ENCODE measurements at places on chromosomes 11 and 22.
A peak's percentile ranks its signal among the peaks of the same experiment; 100 is the strongest.

GRCh38 chr11:30938810-30939209 lies 352.7 kb upstream of the MPPED2 start:
- DNase-seq, result no peak

DNA sequence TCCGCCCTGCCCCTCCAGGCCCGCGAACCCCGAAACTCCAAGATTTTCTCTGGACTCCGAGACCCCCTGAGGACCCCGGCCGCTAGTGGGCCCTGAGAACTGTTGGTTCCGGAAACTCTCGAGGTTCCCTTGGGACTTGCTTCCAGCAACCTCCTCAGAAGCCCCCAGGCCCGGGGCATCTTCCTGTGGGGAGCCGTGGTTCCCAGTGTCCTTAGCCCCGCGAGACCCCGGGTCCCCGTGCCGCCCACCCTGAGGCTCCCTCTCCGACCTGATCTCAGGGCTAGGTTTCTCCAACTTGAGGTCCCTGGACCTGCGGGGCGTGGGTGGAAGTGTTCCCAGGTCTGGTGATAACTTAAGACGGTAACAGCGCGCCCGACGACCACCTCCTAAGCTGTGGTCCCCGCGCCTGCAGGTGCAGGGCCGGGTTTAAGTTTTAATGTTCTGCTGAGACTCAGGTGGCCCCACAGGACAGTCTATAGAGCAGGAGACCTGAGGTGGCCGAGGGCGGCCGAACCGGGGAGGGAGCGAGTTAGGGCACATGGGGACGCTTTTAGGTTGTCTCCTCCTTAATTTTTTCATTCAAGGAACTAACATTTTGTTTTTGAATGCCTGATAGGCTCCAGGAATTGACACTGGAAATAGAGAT lies 720 bp downstream of the FAM118A start:
- DNase-seq, result peak; percentile 17

GRCh38 chr11:117610045-117610444 lies 187.0 kb downstream of the DSCAML1 start:
- peak; percentile 67 for DNase-seq

- DNase-seq, result no peak
Observed at GRCh38 chr11:115649461-115649860, 145.2 kb upstream of the CADM1 start.

GRCh38 chr11:26014456-26015115 lies 317.3 kb upstream of the ANO3 start:
- DNase-seq, result no peak

DNA sequence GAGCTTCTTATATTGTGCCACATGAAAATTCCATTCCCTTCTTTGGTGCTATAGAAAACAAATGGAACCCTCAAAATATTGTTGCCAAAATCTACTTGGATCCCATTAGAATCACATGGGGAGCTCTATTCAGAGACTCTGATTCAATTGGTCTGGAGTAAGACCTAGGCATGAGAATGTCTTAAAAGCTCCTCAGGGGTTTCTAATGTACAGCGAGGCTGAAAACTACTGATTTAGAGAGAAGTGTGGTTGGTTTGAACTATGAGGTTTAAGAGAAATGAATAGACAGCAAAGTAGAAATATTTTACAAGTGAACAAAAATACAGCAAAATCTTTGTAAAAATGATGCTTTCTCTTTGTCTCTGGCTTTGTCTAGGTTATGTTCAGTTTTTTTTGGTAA lies 514.7 kb downstream of the CNTN5 start:
- DNase-seq, result no peak

DNA sequence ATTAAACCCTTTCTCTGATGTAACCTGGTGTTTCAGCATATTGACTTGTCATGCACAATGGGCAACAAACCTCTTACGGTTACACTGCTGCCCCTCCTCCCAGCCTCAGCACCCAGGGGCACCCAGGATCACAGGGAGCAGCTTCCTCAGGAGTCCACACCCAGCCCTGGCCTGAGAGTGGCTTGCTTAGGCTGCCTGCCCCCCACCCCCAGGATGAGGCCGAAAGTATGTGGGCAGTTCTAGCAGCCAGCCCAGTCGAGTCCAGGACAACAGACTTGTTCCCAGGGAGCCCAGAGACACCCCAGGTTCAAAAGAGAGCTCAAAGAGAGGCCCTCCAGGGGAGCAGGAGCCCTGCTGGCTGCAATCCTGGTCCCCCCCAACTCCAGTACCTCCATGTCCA lies 108.1 kb upstream of the THY1 start:
- no peak for DNase-seq

DNA sequence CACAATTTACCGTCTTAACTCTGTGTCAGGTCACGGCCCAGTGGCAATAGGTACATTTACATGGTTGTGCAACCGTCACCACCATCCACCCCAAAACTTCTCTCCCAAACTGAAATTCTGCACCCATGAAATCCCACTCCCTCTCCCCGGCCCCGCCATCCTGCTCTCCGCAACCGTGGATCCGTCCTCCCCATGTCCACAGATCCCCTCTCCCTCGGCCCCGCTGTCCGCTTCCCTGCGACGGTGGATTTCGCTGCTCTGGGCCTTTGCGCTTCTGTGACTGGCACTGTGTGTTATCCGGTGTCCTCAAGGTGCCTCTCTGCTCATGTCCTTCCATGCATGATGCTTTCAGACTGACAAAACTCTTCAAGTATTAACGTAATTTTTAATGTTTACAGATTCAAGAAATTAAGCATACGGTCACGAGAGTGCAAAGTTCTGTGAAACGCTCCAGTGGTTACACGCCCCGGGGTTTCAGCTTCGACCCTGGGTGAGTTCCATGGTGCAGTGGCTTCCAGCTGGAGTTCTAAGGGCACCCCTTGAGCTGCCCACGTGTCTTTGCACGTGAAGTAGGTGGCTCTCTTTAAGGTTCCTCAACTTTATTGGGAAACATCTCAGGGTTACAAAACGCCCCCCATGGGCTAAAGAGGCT lies 76.4 kb downstream of the KCNQ1 start:
- no peak for DNase-seq

- peak; percentile 70 for DNase-seq
Observed at GRCh38 chr11:124763156-124763947, 1.3 kb upstream of the ESAM start.

GRCh38 chr11:30423886-30424285 lies 101.0 kb downstream of the ARL14EP start:
- no peak for DNase-seq

DNA sequence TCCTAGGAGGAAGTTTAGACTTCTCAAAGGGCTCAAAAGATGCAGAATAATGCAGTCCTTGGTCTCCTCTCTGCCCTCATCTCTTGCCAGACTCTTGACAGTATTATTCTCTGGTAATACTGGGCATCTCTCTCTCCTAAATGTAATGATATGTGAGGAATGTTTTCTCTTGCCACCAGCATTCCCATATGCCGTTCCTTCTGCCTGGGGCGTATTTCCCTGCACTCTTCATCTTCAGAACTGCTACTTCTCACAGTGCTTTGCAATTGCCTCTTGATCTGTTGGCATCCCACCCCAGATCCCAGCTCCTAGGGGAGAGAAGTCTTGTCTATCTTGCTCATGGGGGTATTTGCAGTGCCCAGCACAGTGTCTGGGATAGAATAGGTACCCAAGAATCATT lies 107.4 kb downstream of the RASSF10 start:
- peak; percentile 41 for DNase-seq
